Left kidney (tissue), 8 donors: ENCODE measurements at places on chromosomes 2 and 18. TPM values are rescaled to one million over a fixed set of nuclear protein-coding genes. Genes with fewer than 3 reads are reported as not detected.

GKN2 gene
- polyA plus RNA-seq = not detected

TMEM17 gene
- 6.8 TPM for polyA plus RNA-seq

DNA sequence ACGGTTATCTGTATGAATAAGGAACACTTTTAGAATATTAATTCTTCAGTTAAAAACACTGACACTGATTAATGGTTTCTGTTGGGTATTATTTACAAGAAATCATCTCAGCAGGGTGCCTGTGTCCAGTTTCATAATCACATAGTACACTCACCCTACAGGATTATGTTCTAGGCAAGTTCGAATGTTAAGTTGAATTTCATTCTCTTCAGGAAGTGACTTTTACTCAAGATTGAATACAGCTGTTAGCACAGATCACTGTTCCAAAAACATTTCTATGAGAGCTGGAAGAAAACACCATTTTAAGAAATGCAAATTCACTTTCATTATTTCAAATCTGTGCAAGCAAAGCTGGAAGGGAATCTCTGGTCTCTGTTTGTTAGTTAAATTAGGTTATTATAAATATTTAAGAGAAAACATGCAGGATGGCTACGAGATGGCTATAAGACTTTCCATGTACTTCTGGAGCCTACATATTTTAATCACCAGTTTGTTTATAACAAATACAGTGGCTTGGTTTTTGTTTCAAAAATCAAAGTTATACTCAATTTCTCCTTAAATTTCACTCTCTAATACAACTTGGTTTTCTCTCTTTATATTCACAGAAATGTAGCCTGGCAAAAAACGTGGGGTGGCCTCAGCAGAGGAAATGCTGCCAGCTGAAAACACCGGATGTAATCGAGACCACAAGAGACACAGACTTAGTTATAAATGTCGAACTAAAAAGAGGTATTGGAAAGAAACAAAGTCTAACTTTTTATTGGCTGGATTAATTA, 65.8 kb downstream of the RBMS1 start:
- peak; percentile 71 for DNase-seq

FKBP1B gene
- 10.0 TPM for polyA plus RNA-seq

DNA sequence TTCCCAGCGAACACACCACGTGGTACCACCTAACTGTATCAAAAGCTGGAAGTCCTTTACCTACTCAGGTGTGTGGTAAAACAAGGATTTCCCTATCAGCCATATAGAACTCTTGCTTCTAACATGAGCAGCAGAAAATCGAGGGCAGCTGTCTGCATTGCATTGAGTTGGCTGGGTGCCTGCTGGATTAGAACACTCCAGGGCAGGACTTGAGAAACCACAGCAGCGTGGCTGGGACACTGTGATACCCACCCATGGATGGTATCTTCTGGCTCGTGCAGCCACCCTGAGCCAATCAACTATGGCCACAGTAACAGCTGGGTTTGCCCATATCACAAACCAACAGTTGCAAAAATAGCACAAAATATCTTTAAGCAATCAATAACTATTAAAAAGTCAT, 188.3 kb downstream of the FBXO15 start:
- no peak for DNase-seq

DNA sequence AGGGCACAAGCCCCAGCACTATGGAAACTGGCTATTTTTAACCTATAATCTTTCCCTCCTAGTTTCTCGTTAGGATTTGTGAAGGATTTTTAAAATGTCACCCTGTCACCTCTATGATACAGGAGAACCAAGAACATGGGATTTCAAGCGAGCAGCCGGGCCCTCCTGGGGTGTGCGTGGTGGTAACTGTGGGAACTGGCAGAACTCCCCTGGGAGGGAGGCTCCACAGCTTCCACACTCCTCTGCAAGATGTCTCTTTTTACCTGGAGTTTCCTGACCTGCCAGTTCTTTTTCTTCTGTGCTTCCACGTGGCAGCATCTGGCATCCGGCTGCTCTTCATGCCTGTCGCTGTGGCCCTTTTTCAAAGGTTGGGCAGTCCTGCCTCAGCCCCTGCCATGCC, 386.3 kb upstream of the MYT1L start:
- DNase-seq = no peak

POMC gene
- 8.4 TPM for polyA plus RNA-seq

DNA sequence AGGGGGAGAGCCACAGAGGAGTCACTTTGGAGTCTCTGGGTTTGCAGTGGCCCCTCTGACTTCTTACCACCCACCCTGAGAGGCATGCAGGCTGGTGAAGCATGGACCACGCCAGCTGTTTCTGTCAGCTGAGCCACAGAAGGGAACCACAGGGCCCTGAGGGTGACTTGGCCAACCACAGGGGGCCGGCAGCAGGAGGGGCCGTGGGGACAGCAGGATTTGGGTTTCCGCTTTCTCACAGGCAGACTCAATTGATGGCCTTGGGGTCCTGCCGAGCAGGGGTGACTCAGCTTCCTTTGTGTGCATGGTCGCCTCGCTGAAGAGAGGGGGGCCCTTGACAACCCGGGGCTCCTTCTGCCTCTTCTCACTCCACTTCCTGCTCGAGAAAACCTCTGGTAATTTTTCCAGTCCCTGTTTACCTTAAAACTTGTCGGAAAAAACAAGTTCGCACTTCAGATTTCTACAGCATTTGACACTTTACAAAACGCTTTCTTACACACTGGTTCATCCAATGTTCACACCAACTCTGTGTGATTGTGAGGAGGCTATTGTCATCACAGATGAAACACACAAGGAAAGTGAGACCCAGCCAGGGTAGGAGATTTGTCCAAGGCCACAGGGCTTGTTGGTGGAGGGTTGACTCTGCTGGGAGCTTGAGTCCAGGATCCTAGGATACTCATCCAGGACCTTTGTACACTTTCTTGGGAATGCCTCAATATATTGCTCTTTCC, 311.2 kb downstream of the LPIN1 start:
- DNase-seq = no peak

DNA sequence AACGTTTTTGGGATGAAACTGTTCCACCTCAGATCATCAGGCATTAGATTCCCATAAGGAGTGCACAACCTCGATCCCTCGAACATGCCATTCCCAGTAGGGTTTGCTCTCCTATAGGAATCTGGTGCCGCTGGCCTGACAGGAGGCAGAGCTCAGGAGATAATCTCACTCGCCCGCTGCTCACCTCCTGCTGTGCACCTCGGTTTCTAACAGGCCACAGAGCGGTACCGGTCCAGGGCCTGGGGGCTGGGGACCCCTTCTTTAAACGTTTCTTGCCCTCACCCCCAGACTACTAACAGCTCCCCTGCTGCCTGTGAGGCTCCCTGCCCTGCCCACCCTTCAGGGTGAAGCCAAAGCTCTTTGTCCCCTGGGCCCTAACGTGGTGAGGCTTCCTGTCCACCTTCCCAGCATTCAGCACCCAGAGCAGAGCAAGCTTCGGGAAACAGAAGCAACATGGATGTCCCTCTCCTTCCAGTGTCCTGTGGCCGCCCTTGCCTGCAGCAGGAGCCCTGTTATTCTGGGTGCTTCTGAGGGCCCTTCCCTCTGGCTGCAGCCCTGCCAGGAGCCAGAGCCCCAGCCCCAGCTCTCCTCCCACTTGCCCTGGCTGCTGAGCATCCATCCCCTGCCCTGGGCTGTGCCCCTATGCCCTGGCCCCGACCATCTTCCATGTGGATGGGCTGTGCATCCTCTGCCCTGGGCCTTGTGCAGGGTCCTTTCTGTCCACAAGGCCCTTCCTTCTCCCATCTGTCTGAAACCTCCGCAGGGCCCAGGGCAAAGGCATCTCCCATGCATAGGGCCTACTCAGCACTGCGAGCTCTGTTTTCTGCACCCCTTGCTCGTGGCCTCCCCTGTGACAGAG, 140.1 kb downstream of the MBP start:
- DNase-seq = no peak

FBXO48 gene
- 2.3 TPM for polyA plus RNA-seq

C2orf80 gene
- polyA plus RNA-seq = 0.25 TPM

DNA sequence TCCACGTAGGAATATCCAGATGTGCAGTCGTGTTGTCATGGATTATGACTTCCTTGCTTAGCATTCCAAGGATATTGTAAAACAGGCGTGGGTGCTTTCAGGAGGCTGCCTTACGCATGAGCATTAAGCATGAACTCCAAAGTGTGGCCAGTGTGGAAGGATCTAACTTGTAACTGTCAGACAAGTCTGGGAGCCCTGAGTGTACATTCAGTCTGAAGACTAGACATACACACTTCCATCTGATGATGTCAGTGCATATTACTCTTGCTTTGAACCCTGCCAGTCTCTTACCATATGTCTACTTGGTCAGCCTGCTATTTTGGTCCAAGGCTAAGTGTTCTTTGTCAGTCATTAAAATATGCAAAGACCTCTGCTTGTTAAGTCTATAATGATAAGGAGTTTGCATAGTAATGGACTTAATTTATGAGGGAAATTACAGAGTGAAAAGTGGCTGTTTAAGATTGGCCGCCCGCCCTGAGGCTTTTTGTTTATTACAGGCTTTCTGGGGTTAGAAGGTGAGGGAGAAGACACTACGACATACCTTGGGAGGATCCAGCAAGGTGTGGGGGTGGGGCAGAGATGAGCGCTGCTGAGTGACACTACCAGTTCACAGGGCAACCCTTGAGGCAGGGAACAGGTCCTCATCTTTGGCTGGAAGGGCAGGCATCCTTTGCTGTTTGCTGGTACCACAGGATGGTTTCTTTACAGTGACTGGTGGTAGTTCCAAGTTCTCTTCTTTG, 48.3 kb downstream of the CABLES1 start:
- DNase-seq = no peak

BCL11A gene
- polyA plus RNA-seq = 15.1 TPM

GRCh38 chr18:34942276-34942675, 98.9 kb upstream of the MAPRE2 start:
- no peak for DNase-seq

DNA sequence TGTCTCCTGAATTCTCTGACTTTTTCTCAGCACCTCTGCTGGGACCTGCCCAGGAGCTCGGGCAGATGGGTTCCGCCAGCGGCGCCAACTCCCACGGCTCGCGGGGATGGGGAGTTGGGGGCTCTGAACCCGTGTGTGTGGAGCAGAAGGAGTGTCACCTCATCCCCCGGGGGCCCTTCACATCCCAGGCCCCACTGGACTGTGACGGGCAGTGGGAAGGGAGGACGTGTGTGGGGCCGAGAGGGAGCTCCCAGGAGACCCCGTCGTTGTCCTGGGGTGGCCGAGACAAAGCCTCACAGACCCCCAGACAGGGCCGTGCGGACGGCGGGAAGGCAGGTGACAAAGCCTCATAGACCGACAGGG, 130.0 kb upstream of the CTDP1 start:
- DNase-seq = no peak

DNA sequence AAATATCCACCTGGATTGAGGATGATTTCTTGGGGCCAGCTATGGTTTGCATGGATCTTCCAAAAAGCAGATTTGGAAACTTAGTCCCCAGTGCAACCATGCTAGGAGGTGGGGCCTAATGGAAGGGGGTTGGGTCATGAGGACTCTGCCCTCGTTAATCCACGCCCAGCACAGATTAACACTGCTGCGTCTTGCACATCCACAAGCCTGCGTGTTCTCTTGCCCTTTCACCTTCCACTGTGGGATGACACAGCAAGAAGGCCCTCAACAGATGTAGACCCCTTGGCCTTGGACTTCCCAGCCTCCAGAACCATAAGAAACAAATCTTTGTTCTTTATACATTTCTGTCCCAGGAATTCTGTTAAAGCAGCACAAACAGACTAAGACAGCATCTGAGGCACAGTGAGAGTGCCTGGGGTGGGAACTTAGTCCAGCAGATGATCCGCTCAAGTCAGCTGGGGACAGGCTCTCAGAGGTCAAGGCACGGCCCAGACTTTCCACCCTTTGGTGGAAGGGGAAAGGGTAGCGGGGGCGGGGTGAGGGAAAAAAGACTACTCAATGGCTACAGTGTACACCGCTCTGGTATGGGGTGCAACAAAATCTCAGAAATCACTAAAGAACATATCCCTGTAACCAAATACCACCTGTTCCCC, 2.4 kb downstream of the RAB17 start:
- DNase-seq = no peak

MAPK4 gene
- polyA plus RNA-seq = 8.9 TPM

- DNase-seq = no peak
Observed at GRCh38 chr2:198008230-198008629, 203.8 kb downstream of the PLCL1 start.

GRCh38 chr2:138227195-138227594, 262.9 kb downstream of the HNMT start:
- DNase-seq = no peak

DNA sequence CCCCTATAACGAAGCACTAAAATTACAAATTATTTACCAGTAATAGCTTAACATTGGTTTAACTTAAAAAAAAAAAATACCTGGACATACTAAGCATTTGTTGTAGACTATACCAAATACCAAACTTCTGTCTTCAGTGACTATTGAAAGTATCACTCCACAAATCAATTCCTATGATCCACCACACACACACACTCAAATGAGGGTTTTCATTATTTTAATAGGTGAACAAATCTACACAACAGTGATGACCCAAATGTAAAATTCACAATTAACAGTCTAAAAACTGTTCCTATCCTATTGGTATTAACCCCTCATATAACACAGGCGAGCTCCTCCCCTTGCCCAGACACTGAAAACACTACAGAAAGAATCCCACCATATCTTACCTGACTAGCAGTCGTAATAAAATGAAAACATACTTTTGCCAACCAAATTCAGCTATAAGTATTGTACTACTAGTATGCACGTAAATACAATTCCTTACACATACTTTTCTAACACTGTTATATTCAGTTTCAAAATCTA, 2.5 kb downstream of the SP3 start:
- no peak for DNase-seq

DNA sequence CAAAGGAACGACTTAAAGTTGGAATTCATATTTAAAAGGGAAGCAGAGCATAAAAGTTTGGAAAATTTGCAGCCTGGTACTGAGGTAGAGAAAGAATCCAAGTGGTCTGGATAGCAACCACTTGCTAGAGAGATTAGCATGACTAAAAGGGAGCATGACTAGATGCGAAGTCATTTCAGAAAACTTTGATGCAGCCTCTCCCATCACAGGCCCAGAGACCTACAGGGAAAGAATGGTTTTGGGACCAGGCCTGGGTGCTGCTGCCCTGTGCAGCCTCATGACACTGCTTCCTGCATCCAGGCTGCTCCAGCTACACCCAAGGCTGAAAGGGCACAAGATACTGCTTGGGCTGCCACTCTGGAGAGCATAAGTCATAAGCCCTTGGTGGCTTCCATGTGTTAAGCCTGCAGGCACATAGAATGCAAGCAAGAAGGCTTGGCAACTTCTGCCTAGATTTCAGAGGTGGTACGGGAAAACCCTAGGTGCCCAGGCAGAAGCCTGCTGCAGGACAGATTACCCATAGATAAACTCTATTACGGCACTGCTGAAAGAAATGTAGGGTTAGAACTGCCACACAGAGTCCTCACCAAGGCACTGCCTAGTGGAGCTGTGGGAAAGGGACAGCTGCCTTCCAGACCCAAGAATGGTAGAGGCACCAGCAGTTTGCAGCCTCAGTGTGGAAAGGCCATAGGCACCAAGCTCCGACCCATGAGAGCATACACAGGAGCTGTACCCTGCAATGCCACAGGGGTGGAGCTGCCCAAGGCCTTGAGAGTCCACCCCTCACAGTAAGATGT, 12.6 kb upstream of the CHN1 start:
- DNase-seq = no peak

MROH2A gene
- 0.28 TPM for polyA plus RNA-seq

GRCh38 chr2:24919506-24920097, 435 bp downstream of the ADCY3 start:
- DNase-seq = no peak

- no peak for DNase-seq
Observed at GRCh38 chr2:102453501-102453900, 19.5 kb upstream of the SLC9A4 start.

DPYSL5 gene
- polyA plus RNA-seq = 6.8 TPM
